H9 (cell line): ENCODE measurements at places on chromosomes 5 and 9. TPM values are rescaled to one million over a fixed set of nuclear protein-coding genes. Genes with fewer than 3 reads are reported as not detected.

HAPLN1 gene
- 0.22 and 0.72 TPM in 2 replicates for total RNA-seq

NDOR1 gene
- 44.1 and 45.3 TPM in 2 replicates for total RNA-seq

PCDHGC3 gene
- total RNA-seq = 19.8 and 22.6 TPM in 2 replicates

NUTM2F gene
- total RNA-seq = 0.15 TPM in 1 of 2 replicates, not detected in the other

COMMD10 gene
- 29.4 and 33.9 TPM in 2 replicates for total RNA-seq

CD180 gene
- not detected in 2 replicates for total RNA-seq

EGFLAM gene
- 0.33 TPM in 2 replicates for total RNA-seq

NEUROG1 gene
- not detected in 2 replicates for total RNA-seq

ADGRV1 gene
- total RNA-seq = 55.4 and 64.8 TPM in 2 replicates

C5orf34 gene
- 7.7 and 8.4 TPM in 2 replicates for total RNA-seq

ADAMTSL1 gene
- total RNA-seq = 1.2 and 1.5 TPM in 2 replicates

SCGB3A2 gene
- total RNA-seq = 62.5 and 66.0 TPM in 2 replicates

HEMGN gene
- total RNA-seq = not detected in 2 replicates

PCDHGB7 gene
- 6.8 and 7.7 TPM in 2 replicates for total RNA-seq

RAD1 gene
- total RNA-seq = 39.5 and 41.0 TPM in 2 replicates

CA9 gene
- 0.94 and 1.9 TPM in 2 replicates for total RNA-seq

SPATA9 gene
- total RNA-seq = not detected in 2 replicates

PGM5 gene
- not detected in 2 replicates for total RNA-seq

S1PR3 gene
- 3.1 and 3.3 TPM in 2 replicates for total RNA-seq

OR1L4 gene
- not detected in 2 replicates for total RNA-seq

KCTD16 gene
- total RNA-seq = 0.09 and 0.11 TPM in 2 replicates

FTMT gene
- total RNA-seq = not detected in 2 replicates

CD274 gene
- 0.13 TPM in 1 of 2 replicates, not detected in the other for total RNA-seq

CCDC192 gene
- total RNA-seq = 0.22 TPM in 1 of 2 replicates, not detected in the other

CCIN gene
- total RNA-seq = 0.11 TPM in 1 of 2 replicates, not detected in the other

CYFIP2 gene
- 74.7 and 84.5 TPM in 2 replicates for total RNA-seq

PCDHB5 gene
- 2.8 and 2.9 TPM in 2 replicates for total RNA-seq

DRD1 gene
- not detected in 2 replicates for total RNA-seq

SLC6A3 gene
- total RNA-seq = 0.50 and 0.61 TPM in 2 replicates

PCDHGA10 gene
- total RNA-seq = 12.5 and 15.1 TPM in 2 replicates

PCYOX1L gene
- total RNA-seq = 15.3 and 16.5 TPM in 2 replicates

SERF1A gene
- total RNA-seq = 16.2 and 20.0 TPM in 2 replicates

CHMP5 gene
- 47.6 and 51.9 TPM in 2 replicates for total RNA-seq

PAPPA gene
- 0.17 and 0.29 TPM in 2 replicates for total RNA-seq

SPINK13 gene
- total RNA-seq = not detected in 2 replicates

GABRA1 gene
- total RNA-seq = not detected in 2 replicates

CCL28 gene
- total RNA-seq = not detected in 2 replicates

PCDHB13 gene
- total RNA-seq = 1.5 and 1.7 TPM in 2 replicates

IL5 gene
- total RNA-seq = not detected in 2 replicates

ADRB2 gene
- total RNA-seq = 0.26 TPM in 2 replicates

IQGAP2 gene
- 22.5 and 23.2 TPM in 2 replicates for total RNA-seq

ABO gene
- 0.31 and 0.37 TPM in 2 replicates for total RNA-seq
